CD4-positive, alpha-beta T cell treated with Interleukin-21 for 1 hour (primary cell): ENCODE measurements at places on chromosomes 3 and 15.

GRCh38 chr15:85024509-85025336 is 43.1 kb downstream of the PDE8A start:
- DNase-seq, result no peak

GRCh38 chr3:110810356-110810755 is 261.3 kb upstream of the NECTIN3 start:
- no peak for DNase-seq

GRCh38 chr3:144141496-144141895 is 169.9 kb downstream of the DIPK2A start:
- DNase-seq, result no peak

DNA sequence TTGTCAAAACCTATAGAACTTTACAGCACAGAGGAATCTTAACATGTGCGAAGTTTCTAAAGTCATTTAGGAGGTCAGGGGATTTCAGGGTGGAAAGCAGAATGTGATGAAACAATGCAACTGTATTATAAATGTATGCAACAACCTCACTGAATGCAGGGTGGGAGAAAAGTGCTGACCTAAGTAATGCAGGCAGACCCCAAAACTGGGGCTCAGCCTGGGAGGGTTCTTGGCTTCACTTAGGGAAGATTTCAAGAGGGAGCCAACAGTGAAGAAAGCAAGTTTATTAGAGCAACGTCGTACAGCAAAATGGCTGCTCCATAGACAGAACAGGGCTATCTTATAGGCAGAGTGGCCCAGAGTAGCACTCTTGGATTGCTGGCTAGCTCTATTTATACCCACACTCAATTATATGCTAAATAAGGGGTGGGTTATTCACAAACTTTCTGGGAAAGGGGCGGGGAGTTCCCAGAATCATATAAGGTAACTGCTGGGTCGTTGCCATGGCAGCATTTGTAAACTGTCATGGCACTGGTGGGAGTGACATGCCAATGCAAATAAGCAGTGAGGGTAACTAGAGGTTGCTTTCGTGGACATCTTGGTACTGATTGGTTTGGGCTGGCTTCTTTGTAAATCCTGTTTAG is 14.2 kb upstream of the CAND2 start:
- DNase-seq, result peak; percentile 8

DNA sequence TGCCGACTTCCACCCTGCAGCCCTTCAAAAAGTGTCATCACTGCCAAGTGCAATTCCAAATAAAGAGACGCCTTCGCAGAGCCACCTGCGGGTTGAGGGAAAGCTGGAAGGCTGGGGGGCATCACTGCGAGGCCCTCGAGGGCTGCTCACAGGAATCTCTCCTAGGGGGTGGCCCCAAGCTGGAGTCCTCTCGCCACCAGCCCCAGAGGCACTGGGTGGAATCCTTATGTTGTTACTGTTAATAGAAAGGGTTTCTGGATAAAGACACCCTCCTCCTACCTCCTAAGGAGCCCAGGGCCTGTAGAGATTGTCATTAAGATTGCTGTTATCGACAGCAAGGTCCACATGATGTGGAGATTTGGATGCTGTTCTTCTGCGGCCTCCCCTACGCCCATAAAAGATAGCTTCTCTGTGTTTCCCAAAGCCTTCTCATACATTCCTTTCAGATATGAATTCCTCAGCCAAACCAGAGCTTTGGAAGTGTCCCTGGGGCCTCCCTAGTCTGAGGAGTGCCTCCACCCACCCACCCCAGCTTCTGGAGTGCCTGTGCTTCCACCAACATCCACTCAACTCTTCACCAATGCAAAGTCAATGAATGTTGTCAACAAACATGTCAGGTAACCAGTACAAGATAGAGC is 512.7 kb downstream of the SHQ1 start:
- no peak for DNase-seq

DNA sequence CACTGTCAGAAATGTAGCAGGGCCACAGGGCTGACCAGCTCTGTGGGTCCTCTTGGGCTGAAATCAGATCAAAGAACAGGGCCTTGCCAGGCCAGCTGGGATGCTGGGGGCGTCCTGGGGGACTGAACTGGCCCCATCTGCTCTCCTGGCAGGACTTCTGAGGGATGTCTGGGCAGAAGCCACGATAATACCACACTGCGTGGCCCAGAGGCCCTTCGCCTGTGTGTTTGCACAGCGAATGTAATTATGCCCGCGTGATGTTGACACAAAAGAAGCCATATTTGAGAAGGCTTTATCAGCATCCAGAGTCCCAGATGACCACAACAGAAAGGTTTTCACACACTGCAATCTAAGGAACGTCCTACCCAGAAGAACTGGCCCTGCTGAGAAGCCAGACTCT is 174.0 kb downstream of the RAB11A start:
- no peak for DNase-seq

DNA sequence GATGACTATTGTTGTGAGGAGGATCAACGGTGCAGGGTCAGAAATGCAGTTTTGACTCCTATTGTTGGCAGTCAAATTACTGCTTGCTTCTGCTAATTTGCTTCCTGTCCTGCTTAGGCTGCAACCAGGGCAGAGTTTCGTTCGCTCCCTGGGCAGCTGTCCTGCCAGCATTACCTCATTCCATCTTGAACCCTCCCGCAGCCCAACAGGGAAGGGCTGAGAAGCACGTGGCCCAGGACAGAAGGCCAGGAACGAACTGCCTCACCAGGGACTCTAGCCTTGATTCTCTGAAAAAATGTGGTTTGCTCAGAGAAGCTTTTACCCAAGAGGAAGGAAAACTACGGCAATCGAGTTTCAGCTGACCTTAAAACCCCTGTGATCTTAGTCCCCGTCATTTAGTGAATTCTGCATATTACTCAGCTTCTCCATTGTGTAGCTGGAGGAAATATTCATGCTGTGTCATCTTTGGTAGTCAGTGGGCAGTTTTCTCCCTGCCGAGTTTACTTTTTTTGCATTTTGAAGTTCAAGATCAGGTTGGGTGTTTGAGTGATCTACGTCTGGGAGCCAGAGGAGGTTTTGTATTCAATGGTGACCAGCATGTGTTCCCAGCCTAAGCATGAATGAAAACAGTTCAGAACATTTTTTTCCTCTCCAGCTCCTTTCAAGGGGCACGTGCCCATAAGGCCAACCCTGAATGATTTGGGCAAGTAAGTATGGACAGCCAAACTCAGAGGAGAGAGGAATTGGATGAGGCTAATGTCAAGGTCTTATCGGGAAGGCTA is 23.0 kb downstream of the TLNRD1 start:
- DNase-seq, result peak; percentile 17

DNA sequence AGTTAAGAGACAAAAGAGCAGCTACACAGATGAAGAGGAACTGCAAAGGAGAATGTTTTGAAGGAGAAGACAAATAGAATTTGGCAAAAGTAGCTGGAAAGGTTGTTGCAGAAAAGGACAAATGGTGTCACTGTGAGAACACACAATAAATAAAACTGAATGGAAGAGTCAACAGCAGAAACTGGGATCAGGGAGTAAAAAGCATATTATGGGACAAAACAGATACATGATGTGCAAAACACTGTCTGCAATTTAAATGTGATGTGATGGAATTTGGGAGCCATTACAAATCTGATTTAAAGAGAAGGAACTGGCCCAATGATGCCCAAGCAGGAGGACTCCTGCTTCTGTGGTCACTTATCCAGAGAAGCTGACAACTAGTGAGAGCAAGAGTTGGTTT is 46.1 kb downstream of the CD47 start:
- DNase-seq, result no peak

- DNase-seq, result no peak
Measured at GRCh38 chr3:89974903-89975519, 867.6 kb downstream of the EPHA3 start.

GRCh38 chr3:16478516-16478915 is 35.0 kb downstream of the RFTN1 start:
- no peak for DNase-seq

DNA sequence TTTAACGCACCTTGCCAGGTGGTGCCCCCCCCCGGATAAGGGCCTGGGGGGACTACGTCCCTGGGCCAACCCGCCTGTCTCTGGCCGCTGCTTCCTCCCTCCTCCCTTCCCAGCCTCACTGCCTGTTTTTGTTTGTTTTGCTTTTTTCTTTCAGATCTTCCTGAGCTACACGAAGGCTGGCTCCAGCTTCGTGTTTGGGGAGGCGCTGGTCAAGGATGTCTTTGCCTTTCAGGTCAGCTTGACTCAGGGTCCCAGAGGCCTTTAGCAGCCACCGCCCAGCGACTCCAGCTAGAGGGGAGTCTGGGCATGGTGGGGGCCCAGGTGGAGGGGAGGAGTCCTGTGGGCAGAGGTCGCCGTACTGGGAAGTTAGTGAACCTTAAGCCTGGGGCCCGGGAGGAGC is 24.1 kb downstream of the SLC28A1 start:
- DNase-seq, result no peak

GRCh38 chr3:171334465-171334811 is 125.8 kb downstream of the TNIK start:
- DNase-seq, result no peak

DNA sequence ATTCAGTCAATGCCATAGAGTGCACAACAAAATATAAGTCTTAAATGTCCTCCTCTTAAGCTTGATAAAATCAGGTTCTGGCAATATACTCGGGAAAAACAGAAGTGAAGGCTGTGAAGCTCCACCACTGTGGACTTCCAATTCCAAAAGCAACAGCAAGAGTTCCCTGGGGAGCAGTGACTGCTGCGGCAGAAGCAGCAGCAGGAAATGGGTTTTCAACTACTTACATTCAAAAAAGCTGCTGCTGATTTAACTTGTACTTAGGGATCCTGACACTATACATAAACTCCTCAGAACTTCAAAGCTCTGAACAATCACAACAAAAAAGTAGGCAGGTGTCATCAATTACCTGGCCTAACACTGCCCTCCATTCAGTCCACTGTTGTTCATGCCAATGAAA is 4.7 kb downstream of the CEP152 start:
- no peak for DNase-seq

DNA sequence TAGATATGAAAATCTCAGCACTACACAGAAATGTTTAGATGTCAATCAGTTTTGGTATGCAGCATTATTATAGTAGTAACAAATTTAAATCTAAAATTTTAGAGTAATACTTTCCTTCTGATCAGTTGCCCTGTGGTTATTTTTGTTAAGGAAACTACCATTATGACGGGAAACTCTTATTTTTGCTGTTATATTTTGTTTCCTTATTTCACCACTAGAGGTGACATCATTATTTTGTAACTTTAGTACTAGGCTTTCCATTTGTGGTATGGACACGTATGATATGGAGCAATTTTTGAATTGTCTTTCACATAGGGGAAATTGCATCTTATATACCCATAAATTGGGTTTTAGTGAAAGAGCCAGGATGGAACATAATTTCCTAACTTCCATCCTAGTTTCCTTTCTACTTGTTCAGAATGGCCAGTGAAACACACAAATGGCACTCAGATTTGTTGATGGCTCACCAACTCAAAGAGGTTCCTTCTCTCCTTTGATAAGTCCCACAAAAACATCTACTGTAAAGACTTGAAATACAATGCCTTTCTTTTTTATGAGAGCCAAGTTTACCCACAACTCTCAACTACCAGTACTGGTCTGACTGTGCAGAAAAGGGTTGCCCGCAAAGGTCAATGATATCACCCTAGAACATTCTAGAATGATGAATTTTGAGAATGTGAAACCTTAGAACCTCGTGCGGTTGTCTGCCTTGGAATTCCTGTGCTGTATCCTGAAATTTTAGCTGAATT is 19.4 kb upstream of the PPP4R2 start:
- peak; percentile 18 for DNase-seq

GRCh38 chr3:140850210-140850955 is 91.3 kb upstream of the SLC25A36 start:
- DNase-seq, result no peak
